ENCODE measurements at places on chromosomes 1 and 21.

DNA sequence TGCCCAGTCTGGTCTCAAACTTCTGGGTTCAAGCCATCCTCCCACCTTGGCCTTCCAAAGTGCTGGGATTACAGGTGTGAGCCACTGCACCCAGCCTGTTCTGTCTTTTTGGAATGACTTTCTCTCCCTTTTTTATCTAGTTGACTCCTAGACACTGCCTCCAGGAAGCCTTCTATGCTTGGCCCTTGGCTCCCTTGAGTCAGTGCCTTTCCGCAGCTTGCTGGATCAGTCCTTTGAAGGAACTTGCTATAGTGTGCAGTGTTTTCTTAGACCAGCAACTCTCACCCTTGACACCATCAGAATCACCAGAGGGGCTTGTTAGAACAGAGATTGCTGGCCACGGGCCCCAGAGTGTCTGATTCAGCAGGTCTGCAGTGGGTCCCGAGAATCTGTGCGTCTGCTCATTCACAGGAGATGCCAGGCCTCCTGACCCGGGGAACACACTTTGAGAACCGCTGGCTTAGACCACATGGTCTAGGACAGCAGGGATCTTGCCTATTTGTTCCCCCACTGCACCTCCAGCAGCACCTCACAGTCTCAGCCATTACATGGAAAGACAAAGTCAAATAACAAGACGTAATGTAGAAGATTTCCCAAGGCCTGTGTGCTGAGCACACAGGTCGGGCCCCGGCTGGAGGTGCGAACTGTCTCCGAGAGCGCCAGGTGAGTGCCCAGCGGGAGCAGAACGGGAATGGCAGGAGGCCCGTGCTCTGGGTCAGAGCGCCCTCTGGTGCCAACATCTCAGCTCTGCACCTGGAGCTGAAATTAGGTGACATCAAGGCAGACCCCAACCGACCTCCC lies 27.4 kb upstream of the CTPS1 start:
- DNase-seq, result peak; percentile 64

DNA sequence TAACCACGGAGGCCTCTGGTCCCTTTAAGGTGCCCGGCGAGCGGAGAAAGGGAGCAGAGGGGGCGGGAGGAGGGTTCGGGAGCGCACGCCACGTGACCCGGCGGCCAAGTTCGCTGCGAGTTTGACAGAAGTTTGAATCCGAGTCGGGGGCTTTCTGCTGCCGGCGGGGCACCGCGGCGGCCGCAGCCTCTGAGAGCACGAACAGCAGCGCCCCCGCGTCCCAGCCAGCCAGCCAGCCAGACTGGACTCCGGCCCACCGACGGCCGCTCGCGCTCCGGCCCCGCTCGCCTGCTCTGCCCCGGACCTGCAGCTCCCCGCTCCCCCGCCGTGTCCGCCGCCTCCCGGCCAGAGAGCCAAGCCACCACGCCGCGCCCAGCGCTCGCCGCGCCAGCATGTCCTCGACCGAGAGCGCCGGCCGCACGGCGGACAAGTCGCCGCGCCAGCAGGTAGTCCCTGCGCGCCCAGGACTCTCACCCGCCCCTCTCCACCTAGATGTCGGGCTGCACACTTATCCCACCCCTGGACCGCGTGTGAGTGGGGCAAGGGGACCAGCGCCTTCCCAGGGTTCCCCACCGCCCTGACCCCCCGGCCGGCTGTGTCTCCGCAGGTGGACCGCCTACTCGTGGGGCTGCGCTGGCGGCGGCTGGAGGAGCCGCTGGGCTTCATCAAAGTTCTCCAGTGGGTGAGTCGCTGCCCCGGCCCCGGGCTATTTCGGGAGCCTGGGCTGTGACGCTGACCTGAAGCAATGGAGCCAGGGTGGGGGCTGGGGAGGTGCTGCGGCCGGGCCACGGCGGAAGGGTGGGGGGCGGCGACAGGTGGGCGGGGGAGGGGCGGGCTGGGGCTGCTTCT lies at the start of gene SYPL2:
Gene SYPL2, plus strand, starts transcription at position 95 of the 849 bp plus-strand sequence. Its CDS starts 298 bp downstream, at position 393.
- no peak for DNase-seq

DNA sequence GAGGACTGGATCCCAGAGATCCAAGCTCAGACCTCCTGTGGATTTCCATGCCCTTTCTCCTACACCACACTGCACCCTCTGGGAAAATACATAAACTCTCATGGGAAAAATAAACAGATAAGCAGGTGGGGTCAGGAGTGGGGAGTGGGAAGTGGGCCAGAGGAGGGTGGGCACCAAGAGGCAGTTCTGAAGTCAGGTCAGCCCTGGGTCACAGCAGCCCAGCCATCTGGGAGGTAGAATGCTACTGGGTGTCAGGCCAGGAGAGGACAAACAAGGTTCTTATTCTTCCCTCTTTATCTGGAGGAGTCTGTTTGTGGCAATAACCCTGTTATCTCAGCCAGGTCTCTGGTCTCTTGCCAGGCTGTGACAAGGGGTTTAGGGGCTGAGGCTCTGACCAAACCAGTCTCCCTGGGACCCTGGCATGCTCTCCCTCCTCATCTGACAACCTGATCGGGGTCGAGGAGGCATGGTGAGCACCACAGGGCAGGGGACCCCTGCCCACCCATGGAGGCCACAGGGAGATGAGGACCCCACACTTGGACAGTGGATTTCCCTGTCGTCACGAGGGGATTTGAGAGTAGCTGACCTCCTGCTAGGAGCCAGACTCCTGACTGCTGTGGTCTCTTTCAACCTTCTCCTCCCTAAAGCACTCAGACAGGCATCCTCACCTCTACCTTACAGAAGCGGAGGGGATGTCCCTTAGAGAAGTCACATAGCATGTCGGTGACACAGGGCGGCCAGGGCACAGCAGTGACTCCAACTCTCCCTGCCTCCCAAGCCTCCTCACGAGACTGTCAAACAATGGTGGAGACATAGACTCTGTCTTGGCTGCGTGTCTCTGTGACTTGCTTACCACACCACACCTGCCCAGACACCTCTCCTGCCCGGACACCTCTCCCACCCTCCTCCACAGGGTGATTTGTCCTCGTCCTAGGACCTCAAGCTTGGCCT lies 51.3 kb upstream of the IFFO2 start:
- DNase-seq, result no peak

GRCh38 chr1:48916130-48917069 lies 139.7 kb upstream of the BEND5 start:
- DNase-seq, result no peak

- DNase-seq, result peak; percentile 12
Measured at GRCh38 chr1:110068646-110069403, 1.6 kb downstream of the ALX3 start.

GRCh38 chr1:158002631-158003405 lies 9.4 kb downstream of the KIRREL1 start:
- DNase-seq, result no peak

DNA sequence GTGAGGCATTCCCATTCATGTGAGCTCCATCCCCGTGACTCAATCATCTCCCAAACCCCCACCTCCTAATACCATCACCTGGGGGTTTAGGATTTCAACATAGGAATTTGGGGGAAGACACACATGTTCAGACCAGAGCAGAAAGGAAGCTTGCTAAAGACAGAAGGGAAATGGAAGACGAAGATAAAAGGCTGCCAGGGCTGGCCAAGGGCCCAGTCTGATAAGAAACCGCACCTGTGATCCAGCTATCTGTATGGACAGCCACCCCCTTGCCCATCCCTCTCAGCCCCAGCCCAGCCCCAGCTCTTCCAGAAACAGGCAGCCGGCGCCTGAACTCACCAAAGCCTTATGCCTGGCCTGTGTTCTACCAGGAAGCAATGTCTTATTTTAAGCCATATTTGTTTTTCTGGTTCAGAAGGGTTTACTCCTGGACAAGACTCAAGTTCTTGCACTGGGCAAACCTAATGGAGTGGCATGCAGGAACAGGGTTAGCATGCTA lies 198.4 kb upstream of the VAMP3 start:
- DNase-seq, result no peak

GRCh38 chr1:247247568-247247967 lies 8.3 kb upstream of the VN1R5 start:
- DNase-seq, result no peak

- DNase-seq, result no peak
Measured at GRCh38 chr1:114892194-114892918, 37.7 kb downstream of the SYCP1 start.

- DNase-seq, result no peak
Measured at GRCh38 chr1:185674201-185674600, 60.0 kb upstream of the HMCN1 start.

DNA sequence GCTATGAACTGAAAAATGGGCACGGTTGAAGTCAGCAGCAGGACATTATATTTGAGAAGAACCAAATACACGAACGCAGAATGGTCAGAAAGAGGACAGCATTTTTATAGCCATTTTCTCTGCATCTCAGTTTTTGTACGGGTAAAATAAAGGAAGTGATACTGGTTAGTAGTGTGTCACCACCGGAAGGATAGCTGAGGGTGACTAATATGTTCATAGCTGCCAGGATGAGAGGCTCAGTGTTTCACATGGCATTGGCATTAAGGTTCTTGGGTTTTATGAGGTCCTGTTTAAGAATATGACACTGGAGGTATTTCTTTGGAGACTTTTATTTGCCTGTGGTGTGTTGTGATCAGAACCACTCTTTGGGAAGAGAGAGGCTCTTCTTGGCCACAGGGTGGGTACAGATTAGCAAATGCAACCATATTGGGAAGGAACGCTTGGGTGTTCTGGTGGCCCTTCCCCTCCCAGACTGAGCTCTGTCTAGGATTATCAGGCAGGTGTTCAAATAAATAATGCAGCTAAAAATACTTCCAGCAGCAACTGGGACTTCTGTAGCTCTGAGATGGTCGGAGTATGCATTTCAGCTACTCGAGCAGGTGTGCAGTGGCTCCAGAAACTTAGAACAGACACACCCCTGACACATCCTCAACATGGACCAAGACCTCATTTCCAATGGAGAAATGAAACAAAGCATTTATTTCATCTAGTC lies 158.2 kb downstream of the PBX1 start:
- DNase-seq, result no peak

GRCh38 chr1:185731446-185731845 lies 2.7 kb upstream of the HMCN1 start:
- no peak for DNase-seq

DNA sequence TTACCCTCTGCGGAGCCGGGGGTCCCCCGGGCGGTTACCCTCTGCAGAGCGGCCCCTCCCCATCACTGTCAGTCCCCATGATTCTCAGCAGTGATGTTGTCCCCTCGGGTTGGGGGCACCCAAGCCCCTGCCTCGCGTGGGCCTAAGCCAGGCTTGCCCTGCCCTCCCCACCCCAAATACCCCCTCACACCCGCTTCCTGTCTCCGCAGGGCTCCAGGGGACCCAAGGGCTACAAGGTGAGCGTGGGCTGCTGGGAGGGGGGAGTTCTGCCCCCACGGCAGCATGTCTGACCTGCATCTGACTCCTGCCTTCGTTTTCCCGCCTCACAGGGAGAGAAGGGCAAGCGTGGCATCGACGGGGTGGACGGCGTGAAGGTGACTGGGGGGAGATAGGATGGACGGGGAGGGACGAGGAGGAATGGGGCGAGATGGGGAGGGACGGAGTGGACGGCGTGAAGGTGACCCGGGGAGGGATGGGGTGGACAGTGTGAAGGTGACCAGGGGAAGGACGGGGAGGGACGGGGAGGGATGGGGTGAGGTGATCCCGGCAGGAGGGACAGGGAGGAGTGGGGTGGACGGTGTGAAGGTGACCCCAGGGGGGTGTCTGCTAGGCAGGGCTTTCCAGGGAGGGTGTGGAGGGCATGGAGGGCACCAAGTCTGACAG lies 8.6 kb downstream of the COL6A1 start:
- DNase-seq, result no peak

DNA sequence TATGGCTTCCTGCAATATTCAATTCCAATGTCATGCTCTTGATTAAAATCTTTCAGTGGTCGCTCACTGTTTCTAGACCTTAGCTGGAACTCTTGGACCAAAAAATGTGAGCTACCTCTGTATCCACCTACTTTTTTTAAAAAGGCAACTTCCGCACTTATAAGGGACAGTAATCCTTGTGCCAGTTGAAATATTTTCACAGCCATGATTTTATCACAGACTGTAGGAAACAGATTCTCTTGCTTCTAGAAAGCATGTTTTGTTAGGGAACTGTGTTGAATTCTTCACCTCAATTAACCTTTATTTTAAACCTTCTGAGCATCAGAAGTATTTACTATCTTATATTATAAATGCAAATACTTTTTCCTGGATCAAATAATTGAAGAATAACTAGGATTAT lies 296.0 kb upstream of the ST6GALNAC5 start:
- DNase-seq, result no peak

DNA sequence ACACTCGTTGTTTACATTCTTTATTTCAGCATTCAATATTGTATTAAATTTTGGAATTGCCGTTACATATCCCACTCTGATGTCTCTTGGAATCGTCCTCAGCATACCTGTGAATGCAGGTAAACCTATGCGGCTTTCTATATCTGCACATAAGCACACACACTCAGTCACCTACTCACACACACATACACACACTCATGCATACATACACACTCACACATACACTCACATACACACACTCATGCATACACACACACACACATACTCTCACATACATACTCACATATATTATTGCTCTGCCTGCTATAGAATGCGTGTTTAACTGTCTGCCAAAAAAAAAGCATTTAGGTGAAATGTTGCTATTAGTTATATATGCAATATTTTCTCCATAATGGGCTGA lies 53.2 kb upstream of the COA6 start:
- DNase-seq, result no peak

Measured in stimulated activated CD4-positive, alpha-beta T cell treated with anti-CD3 and anti-CD28 coated beads, Interleukin-4, amount 100 ng/mL, for 24 hours (primary cell).